ENCODE measurements at places on chromosomes 2 and 18. TPM values are rescaled to one million over a fixed set of nuclear protein-coding genes. Genes with fewer than 3 reads are reported as not detected.

DNA sequence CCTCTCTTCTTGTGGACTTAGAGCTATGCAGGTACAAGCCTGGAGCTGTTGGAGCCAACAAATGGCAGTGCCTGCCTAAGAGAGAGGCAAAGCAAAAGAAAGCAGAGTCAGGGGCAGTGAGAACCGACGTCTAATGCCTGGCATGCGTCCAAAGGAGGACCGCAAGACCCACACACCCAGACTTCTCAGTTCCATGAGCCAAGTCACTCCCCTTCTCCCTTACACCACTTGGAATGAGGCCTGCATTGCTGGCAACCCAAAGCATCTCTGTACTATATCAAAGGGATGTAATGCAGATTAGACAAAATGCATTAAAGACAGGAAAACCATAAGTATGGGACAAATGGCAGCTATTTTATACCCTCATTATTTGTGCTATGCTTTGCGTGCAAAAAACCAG, 49.9 kb upstream of the RNU4ATAC start:
- no peak for DNase-seq

DNA sequence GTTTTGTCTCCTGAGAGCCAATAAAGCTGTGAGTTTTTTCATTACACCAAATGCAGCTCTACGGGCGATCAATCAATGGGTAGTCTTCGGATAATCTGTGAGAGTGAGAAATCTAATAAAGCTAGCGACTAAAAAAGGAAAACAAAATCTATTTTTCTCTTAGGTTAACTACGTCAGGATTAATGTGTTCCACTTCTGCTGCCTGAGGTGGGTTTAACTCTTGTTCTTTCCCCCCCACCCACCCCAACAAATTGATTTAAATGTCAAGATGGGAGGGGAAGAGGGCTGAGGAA, 63.0 kb upstream of the PSMD14 start:
- no peak for DNase-seq

DNA sequence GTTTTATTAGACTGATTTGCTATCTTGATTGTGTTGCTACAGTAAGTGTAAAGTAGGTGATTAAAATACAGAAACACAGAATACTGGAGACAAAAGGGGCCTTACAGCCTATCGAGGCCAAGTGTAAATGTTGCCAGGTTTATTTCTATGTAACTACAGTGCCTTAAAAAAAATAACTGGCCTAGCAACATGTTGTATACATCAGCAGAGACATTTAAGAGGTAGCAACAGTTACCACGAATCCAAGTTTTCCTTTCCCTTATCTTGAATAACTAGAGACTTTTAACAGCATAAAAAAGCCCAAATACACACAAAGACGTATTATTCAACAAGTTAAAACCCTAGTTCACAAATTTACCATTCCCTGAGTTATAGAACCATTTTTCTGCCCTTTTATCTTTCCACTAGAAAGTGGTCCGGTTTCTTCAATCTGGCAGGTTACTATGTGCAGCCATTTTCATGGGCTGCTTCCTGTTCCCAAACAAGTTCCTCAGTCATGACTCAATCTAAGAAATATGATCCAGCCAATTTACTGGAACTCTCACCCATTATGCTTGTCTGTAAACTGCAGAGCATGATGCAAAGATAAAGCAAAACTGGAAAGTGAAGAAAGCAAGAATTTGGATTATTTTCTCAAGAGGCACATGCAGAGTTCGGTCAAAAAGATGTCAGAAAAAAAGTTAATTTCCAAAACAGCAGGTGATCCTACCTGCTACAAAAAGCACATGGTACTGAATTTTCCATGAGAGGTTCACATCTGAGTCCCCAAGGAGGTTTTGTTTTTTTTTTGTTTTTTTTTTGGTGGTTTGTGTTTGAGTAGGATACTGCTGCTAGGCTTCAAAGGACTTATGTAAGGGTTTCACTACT, 22.2 kb downstream of the NFE2L2 start:
- no peak for DNase-seq

GRCh38 chr2:216327447-216327935, 44.8 kb downstream of the MARCHF4 start:
- DNase-seq = no peak

Gene KANSL1L
- total RNA-seq = 32.7 TPM

Gene TSPYL6
- not detected for total RNA-seq

DNA sequence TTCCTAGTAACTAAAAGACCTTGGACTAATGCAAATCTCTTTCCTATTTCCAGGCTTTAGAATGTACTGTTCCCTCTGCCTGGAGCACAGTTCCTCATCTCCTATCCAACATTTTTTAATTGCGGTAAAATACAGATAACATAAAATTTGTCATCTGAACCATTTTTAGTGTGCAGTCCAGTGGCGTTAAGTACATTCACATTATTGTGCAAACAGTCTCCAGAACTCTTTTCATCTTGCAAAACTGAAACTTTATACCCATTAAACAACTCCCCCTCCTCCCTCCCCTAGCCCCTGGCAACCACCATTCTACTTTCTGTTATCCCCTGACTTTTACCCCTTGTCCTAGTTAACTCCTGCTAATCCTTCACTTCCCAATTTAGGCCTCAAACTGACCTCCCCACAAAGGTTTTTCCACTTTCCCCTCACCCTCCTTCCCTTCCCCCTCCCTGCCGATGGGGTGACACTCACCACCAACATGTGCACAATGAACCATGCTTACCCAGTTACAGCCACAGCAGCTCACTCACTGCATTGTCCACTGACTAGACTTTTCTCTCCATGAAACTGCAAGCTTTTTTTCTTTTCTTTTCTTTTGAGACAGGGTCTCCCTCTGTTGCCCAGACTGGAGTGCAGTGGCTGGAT, 54.8 kb downstream of the KIAA2012 start:
- DNase-seq = no peak

DNA sequence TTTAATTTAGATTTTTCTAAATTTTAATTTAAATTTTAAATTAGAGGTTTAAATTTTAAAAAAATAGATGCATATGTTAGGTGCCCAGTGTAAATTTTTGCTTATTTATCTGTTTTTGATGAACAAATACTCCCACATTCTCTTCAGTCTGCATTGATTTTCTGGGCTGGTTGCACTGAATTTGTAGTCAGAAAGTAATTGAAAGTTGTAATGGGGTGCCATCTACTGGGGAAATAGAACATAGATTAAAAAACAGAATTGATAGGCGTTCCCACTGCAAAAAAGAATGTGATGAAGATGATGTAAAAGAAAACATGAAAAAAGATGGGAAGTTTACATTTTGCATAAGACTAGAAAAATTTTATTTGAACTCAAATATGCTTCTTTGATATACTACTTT, 51.7 kb upstream of the CCDC85A start:
- DNase-seq = no peak

Gene NEMP2
- total RNA-seq = 10.2 TPM

Gene UPP2
- total RNA-seq = not detected

DNA sequence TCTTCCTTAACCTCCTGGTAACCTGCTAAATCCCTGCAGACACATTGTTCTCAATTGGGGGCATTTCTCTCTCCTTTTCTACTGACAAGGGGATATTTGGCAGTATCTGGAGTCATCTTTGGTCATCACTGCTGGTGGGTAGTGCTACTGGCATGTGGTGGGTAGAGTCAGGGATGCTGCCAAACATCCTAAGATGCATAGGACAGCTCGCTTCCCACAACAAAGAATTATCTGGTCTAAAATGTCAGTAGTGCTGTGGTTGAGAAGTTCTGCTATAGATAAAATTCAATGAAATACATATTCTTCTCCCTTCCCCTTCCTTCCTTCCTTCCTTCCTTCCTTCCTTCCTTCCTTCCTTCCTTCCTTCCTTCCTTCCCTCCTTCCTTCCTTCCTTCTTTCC, 18.7 kb upstream of the LHCGR start:
- DNase-seq = no peak

Gene PROKR1
- 0.12 TPM for total RNA-seq
